ENCODE measurements at places on chromosomes 5 and 9.

GRCh38 chr9:90613502-90613901 is 29.1 kb downstream of the DIRAS2 start:
- no peak for DNase-seq

DNA sequence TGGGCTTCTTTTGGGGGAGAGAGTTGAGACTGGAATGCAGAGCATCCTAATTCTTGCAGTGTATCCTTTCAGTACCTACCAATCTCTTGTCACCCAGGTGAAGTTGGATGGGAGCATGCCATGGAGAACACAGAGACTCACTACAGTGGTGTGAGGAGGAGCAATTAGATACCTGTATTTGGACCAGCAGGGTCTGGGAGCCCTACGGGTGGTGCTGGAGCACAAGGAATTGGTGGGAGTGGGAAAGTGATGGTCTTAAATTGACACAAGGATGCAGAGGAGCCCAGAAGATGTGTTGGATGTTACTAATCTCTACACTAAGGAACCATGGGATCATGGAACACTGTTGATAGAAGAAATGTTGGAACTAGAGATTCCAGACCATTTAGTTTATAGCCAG is 212.7 kb downstream of the CHSY3 start:
- DNase-seq: no peak

GRCh38 chr5:61342071-61342501 is 10.0 kb downstream of the ZSWIM6 start:
- DNase-seq: no peak

DNA sequence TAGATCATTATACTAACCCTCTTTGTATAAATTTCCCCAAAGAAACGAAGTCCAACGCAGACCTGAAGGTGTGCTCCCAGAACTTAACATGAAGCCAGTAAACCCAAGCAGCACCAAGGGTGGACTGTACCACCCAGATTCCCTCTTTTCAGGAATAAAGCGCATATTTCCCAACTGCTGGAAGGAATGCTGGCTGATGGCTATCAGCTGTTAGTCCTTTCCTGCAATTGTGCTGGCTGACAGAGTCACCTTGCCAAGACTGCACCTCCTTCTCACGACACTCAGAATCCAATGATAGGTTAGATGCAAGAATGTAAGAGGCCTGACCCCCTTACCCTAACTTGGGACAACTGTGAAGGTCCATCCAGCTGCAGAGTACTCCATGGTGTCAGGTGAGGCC is 93.9 kb downstream of the MAPKAP1 start:
- no peak for DNase-seq

DNA sequence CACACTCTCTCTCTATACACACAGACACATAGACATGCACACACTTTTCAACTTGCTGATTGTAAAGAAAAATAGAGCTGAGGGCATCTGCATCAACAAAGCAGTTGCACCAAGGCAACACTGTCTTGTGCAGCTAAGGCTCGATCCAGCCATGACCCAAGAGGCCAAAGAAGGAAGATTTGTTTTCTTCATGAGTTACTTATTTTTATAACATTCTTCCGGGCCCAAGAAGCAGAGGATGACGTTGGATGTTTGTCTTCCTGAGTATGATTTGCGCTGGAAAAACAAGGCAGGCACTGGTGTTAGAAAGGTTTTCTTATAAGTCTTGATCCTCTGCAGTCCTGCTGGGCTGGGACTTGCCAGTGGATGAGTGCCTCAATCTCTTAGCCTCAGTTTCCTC is 344.1 kb downstream of the ADAMTS6 start:
- no peak for DNase-seq

DNA sequence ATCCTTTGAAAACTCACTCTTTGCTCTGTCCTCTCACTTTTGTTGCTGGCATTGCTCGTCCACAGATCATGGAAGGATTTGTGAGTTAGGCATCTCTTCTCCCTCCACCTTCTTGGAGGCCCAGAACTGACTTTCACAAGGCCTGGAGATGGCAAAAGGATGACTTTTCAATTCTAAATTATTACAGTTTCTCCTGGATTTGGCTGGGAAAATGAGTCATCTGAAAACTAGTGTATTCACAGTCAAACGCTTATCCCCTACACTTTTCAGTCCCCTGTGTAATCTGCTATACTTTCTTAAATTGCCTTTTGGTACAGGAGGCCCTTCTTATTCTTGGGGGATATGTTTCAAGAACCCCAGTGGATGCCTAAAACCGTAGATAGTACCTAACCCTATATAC is 35.6 kb downstream of the ADRA1B start:
- DNase-seq: no peak

GRCh38 chr5:68178579-68178978 is 37.0 kb upstream of the PIK3R1 start:
- no peak for DNase-seq

DNA sequence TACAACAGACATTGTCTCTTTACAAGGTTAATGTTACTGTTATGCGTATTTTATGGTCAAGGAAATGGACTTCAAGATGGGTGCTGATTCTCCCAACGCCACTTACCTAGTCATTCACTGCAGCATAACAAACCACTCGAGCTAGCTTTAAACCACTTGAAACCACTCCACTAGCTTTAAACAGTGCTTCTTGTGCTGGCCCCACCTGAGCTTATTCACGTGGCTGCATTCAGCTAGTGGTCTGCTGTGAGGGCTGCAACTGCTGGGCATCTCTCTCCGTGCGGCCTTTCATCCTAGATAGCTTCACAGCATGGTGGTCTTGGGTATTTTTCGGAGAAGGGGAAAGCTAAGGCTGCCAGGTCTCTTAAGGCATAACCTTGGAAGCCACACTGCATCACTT is 3.5 kb upstream of the HRH2 start:
- DNase-seq: no peak

GRCh38 chr9:103168254-103168653 is 173.1 kb downstream of the CYLC2 start:
- no peak for DNase-seq

GRCh38 chr5:2904956-2905355 is 153.5 kb upstream of the IRX2 start:
- no peak for DNase-seq

DNA sequence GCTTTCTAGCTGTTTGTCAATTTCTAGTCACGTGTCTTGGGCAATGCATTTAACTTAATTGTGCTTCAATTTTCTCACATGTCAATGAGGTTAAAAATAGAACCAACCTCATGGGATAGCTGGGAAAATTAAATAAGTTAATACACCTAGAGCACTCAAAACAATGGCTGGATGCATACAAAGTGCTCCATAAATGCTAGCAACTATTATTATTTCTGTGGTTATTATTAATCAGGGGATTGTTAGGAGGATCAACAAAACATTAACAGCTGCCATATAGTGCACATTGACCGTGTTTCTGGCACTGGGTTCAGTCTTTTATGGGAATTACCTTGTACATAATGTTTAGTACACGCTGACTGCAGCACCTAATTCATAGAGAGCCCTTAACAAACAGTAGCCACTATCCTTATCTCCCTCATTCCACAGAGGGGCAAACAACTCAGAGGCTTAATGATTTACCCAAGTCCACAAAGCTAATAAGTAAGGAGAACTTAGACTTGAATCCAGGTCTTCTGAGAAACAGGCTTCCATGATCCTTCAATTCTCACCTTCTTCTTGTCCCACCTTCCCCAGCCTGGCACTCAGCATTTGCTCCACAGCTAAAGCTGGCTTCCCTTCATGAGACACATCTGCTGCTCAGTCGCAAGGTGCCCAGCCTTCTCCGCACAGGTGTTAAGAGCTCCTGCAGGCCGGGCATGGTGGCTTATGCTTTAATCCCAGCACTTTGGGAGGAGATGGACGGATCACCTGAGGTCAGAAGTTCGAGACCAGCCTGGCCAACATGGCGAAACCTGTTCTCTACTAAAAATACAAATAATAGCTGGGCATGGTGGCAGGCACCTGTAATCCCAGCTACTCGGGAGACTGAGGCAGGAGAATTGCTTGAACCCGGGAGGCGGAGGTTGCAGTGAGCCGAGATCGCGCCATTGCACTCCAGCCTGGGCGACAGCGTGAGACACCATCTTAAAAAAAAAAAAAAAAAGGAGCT is 137.4 kb upstream of the ABCA1 start:
- no peak for DNase-seq

DNA sequence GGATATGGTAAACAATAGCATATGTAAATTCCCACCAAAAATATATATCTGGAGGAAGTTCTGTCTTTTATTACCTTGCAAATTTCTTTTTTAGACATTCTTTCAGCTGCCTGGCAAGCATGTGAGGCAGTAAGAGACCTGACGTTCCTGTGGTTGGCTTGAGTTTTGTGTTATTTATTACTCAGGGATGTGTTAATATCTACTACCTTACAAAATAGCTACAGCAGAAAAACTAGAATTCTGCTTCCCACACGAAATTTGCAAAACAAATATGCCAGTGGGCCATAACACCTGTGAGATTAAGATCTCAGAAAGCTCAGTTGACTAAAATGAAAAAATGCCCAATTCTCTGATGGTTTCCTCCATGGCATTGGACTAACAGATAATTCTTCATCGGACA is 274.2 kb downstream of the TMEM167A start:
- no peak for DNase-seq

DNA sequence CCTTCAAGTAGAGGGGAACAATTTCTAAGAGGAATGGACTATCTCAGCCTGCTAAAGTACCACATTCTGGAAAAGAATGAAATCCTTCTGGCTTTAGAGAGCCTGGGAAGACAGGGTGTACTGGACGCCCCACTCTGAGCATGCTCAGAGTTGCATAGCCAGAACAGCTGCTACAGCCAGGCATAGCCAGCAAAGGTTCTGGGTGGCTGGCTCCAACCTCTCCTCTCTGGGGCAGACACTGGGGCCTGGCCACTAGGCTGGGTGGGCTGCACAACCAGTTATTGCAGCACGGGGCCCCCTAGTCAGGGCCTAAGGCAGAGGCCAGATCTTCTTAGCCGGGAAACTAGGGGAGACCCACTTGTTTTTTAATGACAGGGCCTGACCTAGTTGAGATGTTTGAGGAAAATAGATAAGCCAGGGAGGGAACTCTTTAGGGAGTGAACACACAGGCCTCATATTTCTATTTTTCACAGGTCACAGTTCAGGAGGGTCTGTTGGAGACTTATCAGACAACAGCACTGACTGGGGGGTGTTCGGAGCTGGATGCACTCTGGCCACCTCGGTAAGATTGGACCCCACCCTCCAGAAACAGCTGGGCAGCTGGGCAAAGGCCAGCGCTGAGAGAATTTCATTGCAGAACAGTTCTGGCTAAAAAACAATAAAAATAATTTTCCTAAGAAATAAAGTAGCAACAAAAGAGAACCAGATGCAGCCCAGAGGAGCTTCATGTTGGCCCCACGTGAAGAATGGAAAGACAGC is 142.9 kb downstream of the LPAR1 start:
- DNase-seq: no peak

DNA sequence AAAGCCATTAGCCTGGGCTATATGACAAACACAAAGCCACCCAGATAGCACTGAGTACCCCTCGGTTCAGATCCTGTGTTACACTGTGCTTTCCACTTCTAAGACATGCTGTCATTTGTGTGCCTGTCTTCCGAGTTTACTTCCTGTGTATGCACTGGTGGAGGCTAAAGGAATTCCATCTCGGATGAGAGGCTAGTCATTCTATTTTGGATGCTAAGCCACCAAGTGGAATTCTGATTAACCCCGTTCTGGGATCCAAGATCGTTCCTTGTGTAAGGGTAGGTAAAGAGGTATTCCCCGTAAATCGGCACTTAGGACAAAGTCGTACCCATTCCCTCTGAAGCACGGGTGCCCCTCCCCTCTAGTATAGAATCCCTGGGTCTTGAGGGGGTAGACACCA is 8.7 kb downstream of the PROP1 start:
- DNase-seq: no peak

DNA sequence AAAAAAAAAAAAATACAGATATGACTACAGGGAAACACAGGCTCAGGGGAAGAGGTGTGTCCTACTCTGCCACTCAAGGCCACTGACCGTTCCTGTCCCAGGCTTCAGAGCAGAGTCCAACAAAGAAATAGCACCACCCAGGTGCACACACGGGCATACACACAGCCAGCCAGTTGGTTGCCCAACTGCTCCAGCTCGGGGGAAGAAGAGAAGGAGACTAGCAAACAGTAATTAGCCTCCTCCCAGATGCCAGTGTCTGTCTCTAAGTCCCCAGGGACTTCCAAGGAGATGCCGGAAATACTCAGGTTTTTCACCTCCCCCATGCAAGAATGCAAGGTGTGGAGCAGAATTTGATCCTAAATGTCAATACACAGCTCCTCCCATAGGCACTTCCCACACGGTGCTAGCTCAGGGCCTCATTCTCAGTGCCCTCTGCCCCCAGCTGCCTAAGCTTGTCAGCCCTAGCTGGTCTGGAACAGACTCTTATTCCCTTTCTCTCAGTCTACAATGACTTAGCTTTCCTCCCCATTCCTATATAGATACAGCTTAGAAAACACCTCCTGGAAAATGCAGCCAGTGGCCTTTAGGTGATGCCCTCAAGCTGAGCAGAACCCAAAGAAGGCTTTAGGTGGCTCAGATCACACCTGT is 1.7 kb downstream of the MYORG start:
- no peak for DNase-seq

GRCh38 chr9:96459268-96460007 is 9.5 kb downstream of the HABP4 start:
- DNase-seq: no peak

- no peak for DNase-seq
These were observed 52.2 kb upstream of the NRARP start for GRCh38 chr9:137354153-137354844.

- DNase-seq: no peak
These were observed 3.5 kb downstream of the SNCAIP start for GRCh38 chr5:122315521-122315920.

DNA sequence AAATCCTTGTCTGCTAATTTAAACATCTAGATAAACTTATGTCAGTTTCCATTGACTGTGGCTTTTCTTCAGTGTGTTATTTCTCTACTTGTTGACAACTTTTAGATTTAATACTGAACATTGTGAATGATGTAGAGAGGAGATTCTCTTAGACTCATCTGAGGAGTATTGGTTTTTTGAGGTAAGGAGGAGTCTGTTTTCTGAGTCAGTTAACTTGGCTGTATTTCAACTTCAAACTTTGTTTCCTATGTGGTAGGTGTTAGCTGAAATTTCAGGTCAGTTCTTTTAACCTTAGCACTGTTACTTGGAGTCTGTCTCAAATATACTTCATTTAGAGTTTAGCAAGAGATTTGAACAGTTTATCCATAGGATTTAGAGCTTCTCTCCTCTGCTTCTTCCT is 67.9 kb downstream of the XRCC4 start:
- DNase-seq: no peak

DNA sequence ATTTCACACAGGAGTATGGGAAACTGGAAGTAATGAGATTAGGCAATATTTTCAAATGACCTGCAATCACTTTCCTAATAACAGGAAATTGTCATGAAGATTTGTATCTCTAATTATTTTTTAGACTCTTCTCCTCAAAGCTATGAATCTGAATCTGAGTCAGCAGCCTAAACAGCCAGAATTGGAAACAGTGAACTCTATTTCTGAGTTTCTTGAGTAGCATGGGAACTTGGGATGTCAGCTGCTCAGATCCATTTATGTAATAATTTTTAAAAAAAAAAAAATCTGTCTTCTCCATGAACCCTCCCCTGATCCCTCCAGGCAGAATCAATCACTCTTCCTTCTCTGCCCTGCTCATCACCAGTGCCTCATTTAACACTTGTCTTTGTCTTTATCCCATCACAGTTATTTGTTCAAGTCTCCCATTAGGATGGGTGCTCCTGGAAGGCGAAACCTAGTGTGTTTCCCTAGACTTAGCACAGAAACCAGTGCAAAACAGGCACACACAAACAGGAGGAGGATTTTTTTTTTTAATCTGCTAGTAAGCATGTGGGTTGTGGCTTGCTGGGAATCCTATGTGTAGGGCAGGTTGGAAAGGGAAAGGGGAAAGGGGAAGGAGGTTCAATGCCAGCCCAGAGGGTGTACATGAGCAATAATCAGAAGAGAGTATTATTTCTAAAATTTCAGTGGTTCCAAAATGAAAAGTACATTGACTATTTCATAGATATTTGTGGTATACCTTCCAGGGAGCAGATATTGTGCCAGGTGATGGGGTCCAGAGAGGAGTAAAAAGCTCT is 186.8 kb downstream of the TTLL11 start:
- DNase-seq: no peak
